Cardiac septum (tissue), 1 donor: ENCODE measurements at places on chromosomes 2 and 18. TPM values are rescaled to one million over a fixed set of nuclear protein-coding genes. Genes with fewer than 3 reads are reported as not detected.

GRCh38 chr2:240254337-240255164 lies 114.1 kb upstream of the OTOS start:
- DNase-seq, result no peak

CD8B gene
- total RNA-seq, result 0.62 TPM

DNA sequence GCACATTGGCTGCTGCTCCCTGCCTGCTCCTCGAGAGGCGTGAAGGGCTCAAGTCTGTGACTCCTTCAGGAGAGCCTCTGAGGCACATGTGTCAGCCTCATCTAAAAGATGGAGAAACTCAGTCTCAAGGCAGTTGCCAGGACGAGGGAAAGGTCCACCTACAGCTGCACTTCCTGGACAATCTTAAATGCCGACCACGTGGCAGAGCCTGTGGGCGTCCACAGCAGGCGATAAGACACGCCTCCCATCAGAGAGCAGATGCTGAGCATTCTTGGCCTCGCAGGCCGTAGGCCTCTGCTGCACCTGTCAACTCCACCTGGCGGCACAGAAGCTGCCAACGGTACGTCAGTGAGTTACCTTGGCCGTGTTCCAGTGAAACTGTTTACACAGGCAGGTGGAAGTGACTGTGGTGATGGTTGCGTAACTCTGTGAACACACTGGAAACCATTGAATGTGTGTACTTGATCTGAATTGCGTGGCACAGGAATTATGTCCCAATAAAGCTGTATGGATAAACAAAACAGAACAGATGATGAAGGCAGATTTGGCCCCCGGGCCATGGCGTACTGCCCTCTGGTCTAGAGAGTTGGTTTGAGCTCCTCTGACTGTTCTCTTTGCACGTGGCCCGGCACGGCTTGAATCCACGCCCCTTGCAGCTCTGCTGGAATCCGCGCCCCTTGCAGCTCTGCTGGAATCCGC lies 114.5 kb downstream of the RNF144A start:
- DNase-seq, result no peak

NYAP2 gene
- 0.05 TPM for total RNA-seq

GRCh38 chr2:104702031-104702850 lies 151.7 kb upstream of the POU3F3 start:
- DNase-seq, result no peak

GRCh38 chr18:27614951-27615844 lies 430.1 kb upstream of the CHST9 start:
- no peak for DNase-seq

DNA sequence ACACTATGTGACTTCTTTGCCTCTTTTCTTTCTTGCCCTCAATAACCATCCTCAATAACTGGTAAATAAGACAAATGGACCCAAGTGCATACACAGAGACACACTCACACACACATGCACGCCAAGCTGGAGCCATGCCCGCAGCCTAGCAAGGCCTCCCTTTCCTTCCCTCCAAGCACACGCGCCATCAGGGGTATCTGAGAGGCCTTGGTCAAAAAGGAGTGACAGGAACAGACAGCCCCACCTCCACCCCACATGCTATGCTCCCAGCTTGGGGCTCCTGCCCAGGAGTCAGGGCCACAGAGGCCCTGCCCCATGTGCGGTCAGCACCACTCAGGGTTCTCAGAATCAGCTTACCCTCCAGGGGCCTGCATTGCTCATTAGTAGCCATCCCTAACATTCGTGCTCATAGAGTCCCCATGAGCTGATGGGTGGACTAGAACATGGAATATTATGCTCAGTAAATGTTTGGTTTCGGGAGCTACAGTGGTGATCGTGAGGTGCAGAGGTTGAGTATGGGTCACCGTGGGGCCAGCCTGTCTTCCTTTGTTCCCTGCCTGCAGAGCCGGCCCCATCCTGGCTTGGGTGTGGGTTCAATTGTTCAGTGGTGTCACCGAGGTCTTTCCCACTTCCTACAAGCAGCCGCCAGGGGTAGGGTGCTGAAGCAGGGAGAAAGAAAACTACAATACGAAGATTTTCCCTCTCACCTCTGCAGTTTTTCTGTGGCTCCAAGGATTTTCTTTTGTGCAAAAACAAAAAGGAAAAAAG lies 158.2 kb upstream of the RAB12 start:
- DNase-seq, result peak; percentile 76

ADD2 gene
- total RNA-seq, result 1.6 TPM

GDF7 gene
- total RNA-seq, result 0.94 TPM

RAPGEF4 gene
- total RNA-seq, result 12.6 TPM

- no peak for DNase-seq
Measured at GRCh38 chr18:55850904-55851303, 262.9 kb upstream of the TCF4 start.
